Osteoblast (primary cell): ENCODE measurements at places on chromosomes 3 and 15.
A peak's percentile ranks its signal among the peaks of the same experiment; 100 is the strongest.

DNA sequence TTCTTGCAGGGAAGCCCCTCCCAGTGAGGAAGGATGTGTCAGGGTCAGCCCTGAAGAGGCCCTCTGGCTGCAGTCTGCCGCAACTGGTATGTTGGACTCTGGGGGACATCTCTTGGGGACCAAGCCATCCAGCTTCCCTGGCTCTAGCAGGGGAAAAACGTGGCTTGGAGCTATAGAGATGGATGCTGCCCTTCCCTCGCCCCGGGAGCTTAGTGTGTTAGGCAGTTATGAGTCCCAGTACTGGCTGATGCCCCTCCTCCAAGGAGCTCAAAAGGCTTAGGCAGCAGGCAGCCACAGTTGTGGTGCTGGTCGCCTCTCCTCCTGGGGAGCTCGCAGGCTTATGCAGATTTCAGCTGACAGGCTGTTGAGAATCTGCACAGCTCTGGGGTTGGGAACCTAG, 353.1 kb upstream of the GBE1 start:
- DNase-seq, result no peak

DNA sequence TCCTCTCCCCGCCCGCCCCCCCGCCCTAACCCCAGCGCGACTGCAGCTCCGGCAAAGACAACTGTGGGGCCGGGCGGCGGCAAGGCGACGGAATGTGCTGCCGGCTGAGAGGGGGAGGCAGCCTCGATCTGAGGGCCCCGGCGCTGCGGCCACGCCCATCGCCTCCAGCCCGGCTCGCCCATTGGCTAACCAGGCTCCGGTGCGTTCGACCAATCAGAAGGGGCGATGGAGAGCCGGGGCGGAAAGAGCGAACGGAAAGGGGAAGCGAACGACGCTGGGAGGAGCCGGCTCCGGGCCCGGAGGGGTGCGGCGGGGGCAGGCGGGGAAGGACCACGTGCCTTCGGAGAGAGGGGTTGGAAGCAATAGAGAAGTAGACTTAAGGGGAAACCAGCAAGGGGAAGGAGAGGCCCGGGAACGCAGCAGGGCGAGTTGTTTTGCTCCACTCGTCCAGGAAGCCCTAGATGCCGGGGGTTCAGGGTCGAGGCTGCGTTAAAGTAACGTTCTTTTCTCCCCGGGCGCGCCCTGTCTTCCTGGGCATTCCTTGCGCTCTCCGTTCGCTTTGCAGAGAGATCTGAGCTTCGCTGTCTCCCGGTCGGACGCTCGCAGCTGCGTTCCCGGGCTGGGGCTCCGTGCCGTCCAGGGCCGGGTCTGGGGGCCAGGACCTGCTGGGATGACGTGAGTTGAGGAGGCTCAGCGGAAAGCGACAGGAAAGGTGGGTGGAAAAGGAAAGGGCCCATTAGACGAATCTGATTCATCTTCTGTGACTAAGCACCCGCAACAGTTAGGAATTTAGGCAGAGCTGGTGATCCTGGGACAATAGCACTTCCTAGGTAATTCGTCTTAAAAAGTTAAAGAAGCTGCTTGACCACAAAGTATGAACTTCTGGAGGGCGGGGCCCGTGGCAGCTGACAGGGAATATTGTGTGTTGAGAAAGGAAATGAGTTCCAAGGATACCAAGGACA, at the start of gene KPNA4:
Gene KPNA4 (minus strand): TSS at position 130 of the 962 bp plus-strand sequence. CDS start 289 bp downstream, outside the sequence.
- peak; percentile 100 for DNase-seq

DNA sequence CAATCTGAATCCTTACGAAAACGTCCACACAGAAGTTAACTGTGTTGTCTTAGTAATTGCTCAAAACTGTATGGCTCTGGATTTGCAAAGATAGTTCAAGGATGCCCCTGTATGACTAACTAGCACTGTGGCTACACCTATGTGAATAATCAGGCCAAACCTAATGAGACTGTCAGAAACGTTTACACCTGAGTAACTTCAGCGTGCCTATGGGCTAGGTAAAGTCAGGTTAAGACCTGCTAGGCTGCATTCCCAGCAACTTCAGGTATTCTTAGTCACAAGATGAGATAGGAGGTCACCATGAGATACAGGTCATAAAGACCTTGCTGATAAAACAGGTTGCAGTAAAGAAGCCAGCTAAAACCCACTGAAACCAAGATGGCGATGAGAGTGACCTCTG, 87.8 kb upstream of the PLXND1 start:
- no peak for DNase-seq

- DNase-seq, result no peak
Observed at GRCh38 chr3:139304383-139304782, 39.4 kb upstream of the MRPS22 start.

GRCh38 chr15:62150445-62150844, 14.6 kb downstream of the C2CD4B start:
- DNase-seq, result no peak

DNA sequence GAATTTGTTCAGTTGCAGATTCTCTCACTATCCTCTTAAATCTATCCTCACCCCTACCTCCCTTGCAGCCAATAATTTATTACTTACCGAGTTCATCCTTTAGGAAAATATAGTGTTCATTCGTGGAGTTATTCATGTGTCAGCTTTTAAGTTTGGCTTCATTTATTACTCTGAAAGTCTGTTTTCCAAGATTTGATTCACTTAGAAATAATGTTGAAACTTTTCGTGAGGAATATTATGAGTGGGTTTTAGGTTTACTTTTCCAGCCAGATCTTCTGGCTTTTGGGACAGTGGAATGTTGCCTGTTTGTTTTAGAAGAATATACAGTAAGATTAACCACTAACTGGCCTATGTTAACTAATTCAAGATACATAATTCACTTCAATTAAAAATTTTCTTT, 161.0 kb upstream of the CGNL1 start:
- DNase-seq, result no peak

DNA sequence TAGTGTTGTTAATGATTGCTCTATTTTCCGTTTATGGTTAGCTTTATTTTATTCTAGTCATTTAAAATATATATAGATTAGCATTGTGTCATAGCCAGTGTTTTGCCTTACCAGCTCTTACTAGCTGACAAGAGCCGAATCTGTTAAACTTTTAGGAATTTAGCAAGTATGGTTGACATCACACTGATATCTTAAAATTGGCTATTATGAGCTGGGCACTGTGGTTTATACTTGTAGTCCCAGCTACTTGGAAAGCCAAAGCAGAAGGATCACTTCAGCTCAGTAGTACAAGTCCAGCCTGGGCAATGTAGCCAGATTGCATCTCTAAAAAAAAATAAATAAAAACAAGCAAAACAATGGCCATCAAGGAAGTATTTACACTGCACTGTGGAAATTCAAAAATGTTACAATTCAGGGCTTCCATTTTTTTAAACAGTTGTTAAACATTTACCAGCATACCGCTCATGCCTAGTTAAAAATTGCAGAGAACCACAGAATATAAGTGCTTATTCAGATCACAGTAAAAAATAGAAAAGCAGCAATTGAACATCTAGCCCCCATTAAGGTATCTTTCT, 208.4 kb upstream of the CGNL1 start:
- DNase-seq, result no peak

- peak; percentile 95 for DNase-seq
Observed at GRCh38 chr15:67165254-67166253, 88.9 kb downstream of the AAGAB start.

DNA sequence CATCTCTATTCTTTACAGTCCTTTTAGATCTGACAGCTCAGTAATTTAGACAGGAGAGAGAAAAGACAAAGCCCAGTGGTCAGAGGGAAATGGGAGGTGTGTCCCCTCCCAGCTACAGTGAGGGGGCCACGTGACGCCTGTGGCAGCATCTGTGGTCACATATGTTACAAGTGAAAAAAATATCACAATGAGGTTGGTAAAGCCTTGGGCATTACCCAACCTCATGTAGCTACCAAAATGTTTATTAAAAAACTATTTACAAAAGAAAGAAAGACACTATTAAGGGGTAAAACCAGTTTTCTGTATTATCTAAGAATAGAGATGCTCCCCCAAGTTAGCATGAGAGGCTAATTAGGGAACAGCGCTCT, 42.9 kb upstream of the PLCL2 start:
- DNase-seq, result no peak

DNA sequence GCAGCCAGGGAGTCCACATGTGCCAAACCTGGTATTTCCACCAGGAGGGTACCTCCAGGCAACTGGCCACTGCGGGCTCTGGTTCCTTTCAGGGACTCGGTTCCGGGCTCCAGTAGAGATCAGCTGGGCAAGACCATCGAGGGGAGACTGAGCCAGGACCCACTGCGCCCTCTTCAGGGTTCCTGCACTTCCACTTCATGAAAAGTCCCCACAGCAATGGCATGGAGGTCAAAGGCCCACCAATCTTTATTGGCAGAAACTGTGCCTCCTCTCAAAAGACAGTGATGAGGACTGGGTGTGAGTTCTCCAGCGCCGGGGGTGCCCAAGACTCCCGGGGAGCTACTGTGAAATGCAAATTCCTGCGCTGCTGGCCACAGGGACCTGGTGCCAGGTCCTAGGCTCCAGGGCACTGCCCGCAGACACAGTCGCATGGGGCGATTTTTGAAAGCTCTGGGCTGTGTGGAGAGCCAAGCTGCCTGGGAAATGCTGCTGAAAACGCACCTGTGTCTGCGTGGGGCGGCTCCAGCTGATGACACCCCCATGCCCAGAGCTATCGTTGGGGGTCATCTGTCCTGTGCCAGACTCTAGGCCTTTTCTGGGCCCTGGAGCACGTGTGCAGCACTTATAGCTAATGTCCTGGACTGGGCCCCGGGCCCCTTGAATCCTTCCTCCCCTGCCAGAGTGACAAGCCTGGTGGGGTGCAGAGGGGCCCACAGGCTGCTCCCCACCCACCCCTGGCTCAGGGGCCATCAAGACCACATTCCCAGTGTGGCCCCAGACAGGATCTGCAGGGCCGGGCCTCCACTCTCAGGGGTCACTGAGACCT, 144.0 kb downstream of the NSMCE3 start:
- no peak for DNase-seq

GRCh38 chr15:41333026-41333562, 413 bp downstream of the NUSAP1 start:
- DNase-seq, result no peak
